Cerebellar nuclear complex (tissue), 1 donor: ENCODE measurements at places on chromosomes 4 and X.

GRCh38 chr4:8855818-8856245 is 15.8 kb downstream of the HMX1 start:
- no peak for DNase-seq

GRCh38 chrX:17655211-17656034 is 81.9 kb upstream of the SCML1 start:
- no peak for DNase-seq

DNA sequence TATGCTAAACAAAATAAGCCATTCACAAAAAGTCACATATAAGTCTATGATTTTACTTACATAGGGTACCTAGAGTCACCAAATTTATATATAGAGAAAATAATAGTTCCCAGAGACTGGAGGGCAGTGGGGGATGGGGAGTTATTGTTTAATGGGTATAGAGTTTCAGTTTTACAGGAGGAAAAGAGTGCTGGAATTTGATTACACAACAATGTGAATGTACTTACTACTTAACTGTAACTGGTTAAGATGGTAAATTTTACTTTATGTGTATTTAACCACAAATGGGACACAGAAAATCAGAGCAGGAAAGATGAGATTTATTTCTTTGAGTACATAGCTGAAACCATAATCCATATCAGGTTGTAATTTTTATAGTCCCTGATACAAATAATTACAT is 144.4 kb downstream of the TMA16 start:
- no peak for DNase-seq

DNA sequence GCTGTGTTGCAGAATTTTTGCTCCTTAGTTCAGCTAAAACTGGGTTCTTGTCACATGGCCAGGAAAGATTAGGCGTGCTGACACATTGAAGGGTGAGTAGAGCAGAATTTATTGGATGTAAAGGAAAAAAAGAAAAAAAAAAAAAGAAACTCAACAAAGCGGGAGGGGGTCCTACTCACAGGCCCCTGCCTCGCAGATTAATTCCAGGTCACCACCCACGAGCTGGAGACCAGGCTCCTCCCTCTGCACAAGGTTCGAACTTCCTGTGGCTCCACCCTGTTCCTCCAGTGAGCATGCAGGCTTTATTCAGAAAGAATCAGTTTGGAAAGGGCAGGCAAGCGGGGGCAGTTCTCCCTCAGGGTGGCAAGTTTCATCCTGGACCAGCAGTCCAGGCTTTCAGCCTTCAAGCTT is 17.1 kb downstream of the MGST2 start:
- DNase-seq = no peak

DNA sequence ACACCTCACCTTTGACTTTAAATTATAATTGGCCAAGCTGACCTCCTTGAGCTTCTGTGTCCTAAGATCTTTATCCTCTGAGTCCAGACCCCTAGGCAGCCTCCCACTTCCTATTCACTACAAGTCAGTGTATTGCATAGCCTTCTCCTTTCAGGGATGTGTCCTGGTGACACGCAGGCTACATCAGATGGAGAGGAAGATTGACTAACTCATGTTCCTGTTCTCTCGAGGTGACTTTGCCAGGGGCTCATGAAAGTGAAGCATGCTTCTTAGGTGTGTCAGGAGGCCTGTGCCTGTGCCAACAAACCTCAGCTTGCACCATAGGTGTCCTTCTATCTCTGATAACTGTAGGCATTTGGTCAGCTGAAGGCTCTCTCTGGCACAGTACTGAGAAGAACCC is 195.7 kb upstream of the HS3ST1 start:
- no peak for DNase-seq

- DNase-seq = no peak
Measured at GRCh38 chr4:23234716-23235115, 542.0 kb downstream of the GBA3 start.

DNA sequence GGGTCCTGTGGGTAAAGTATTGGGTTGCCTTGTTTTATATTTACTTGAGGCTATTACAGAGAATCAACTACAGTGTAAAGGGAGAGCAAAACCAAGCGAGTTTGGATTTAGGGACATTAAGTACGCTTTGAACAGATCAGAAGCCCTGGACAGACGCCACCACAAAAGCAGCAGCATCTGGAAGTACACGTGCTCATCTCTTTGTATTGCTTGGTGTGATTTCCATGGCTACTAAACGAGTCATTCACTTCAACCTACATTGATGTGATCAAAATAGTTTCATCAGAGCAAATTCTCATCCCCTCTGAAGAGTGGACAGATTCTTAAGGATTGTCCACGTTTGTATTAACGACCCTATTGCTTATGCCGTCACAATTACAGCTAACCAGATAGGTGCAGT is 85.1 kb downstream of the SORBS2 start:
- no peak for DNase-seq

DNA sequence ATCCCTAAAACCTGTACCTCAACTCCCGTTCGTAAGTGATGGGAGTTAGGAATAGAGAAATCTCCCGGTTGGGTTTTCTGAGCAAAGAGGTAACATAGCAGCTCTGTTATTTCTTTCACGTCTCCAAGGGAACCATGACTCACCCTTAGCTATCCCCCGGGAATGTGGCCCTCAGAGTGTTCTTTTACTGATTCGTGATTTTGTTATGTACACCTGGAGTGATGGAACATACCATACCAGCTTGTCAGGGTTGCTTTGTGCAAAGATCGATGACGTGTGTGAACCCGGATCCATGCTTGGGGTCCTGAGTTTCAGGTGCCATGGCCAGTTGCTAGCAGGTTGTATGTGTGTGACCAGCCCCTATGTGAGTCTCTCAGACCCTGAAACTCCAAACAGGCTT is 52.6 kb downstream of the HPRT1 start:
- DNase-seq = no peak

DNA sequence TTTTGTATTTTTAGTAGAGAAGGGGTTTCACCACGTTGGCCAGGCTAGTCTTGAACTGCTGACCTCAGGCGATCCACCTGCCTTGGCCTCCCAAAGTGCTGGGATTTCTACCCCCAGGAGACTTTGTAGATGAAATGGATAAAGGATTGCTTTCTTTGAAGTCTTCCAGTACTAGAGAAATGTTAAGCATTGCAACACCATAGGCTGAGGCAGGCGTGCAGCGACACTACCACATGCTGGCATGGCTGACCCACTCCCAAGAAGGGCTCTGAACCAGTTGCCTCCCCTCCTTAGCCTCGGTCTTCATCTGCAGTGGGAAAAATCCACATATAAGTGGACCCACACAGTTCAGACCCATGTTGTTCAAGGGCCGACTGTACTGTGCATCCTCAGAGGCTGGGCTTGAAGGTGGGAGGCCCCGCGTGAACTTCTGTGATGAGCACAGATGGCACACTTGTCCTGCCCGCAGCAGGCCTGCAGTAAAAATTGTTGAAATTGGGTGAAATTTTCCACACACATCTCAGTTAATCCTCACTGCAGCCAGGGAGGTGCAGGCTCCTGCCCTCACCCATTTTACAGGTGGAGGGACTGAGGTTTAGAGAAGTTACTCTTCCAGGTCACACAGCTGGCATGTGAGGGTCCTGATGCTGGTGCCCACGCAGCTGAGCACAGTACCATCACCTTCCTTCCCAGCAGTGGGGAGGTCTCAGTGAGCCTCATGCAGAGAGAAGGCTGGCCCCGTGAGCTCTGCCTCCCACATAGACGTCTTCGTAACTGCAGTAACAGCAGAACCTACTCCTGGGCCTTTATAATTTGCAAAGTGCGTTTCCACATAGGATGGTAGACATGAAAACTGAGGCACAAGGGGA is 35.5 kb downstream of the HTRA3 start:
- DNase-seq = no peak

DNA sequence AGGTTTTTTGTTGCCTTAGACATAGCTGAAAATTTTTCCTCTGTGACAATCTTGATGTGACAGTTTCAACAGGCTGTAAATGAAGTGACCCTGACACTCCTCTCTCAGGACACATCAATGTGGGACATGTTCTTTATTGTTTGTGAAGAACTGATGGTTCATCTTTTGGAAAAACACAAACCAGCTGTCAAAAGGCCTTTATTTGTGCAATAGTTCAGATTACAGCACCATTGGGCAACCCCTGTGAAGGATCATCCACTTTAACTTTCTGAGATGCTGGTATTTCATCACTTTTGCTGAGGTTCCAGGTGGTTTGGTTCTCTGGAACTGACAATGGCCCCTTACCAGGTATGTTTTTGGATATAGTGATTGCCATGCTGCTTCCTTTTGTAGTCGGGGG is 40.3 kb downstream of the OSTC start:
- no peak for DNase-seq

GRCh38 chr4:94889523-94889922 is 131.8 kb downstream of the BMPR1B start:
- no peak for DNase-seq

GRCh38 chrX:139298437-139298836 is 232.1 kb upstream of the F9 start:
- DNase-seq = no peak

DNA sequence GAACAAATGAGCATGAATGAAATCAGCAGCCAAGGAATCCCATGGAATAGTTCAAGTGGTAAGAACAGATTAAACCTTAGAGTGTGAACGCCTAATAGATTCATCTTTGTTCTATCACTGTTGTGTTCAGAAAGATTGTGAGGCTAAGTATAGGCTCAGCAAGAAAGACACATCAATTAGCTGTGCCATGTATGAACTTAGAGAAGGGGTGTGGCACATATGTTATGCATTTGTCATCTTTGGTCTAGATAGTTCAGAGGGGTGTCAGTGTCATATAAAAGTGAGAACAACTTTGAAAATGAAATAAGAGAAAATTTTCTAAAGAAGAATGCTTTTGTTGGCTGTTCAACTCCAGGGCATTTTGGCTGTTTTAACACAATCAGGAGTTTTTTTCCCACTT is 9.4 kb downstream of the DAPP1 start:
- DNase-seq = no peak

DNA sequence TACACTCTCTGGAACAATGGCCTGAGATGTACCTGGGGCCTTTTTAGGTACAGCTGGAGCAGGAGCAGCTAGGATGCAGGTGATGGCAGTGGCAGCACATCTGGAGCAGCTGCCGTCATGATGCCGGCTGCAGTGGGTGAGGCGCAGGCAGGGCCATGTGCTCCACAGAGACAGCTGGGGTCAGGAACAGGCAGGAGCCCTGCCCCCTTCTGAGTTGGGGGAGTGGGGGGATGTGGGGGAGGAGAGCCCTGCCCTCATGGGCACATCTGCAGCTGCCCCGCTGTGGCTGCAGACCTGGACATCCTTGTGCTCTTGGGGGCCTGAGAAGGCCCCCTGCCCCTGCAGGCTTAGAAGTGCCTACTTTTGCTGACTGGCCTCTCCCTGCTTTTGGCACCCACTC is 352.8 kb upstream of the PABPC5 start:
- DNase-seq = no peak

- DNase-seq = no peak
Measured at GRCh38 chrX:103051260-103051789, 12.6 kb downstream of the BEX1 start.
